ENCODE measurements at places on chromosomes 13 and 19.

DNA sequence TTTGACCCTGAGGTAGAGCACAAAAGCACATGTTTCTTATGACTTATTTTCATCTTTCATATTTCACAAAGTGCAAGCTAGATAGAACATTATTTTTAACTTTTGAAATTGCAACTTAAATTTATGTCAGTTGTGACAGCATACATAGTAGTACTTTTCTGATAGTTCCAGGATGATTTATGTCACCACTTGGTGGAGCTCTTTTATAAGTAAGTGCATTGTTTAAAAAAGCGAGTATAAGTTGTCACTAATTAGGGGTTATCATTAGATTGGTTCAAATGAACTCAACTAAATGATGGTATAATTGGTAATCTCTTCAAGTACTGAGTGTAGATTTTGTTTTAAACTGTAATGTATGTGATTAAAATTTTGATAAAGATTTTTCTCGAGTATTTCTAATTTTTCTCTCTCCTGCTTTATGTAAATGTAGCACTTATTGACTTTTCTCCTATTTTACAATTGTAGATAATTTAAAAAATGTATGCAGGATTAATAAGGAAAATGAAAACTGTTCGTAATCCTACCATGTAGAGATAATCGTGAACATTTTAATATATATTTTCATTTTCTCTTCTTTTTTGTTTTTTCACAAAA, 31.1 kb downstream of the RB1 start:
- DNase-seq, result no peak

DNA sequence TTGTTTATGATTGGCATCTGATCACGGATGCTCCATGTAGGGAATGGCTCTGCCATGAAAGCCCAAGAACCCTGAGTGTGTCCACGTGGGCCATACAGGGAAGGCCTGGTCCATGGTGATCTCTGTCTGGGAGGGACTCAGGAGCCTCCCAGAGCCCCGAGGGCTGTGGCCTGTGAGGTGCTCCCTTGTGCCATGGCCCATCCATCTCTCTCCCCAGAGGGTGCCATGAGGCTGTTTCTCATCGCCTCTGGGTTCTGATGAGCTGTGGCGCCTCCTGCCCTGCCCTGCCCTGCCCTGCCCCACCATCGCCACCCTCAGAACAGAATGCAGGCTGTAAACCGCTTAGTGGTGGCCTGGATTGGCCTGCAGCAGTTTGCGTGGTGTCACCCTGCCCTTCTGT, 83.1 kb downstream of the ATP11A start:
- no peak for DNase-seq

DNA sequence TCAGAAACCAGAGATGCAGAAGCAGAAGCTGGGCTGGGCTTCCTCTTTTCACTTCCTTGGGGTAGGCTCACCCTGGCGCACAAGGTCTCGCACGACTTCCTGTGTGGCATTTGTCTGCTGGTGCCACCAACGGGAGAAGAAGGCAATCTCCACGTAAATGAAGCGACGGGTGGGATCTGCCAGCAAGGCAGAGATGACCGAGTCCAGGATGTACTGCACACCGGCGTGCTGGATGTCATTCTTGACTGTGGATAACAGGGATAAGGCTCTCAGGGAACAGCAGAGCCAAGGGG, 1.3 kb downstream of the MAN2B1 start:
- peak; percentile 52 for DNase-seq

GRCh38 chr19:3203805-3204645, 18.3 kb downstream of the NCLN start:
- DNase-seq, result no peak

DNA sequence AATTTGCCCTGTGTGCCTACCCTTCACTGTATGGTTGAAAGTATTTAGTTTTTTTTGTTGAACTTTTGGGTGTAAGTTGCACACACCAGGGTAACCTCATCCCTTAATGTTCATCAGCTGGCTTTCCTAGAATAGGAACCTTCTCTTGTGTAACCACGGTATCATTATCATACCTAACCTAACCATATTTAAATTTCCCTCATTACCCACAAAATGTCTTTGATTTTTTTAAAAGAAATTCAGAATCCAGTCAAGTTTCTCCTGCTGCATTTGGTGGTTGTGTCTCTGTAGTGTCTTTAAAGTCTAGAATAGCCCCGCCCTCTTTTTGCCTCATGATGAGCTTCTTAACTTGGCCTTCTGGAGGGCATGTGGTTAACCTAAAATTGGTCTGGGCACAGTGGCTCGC, 80.3 kb downstream of the RYR1 start:
- no peak for DNase-seq

DNA sequence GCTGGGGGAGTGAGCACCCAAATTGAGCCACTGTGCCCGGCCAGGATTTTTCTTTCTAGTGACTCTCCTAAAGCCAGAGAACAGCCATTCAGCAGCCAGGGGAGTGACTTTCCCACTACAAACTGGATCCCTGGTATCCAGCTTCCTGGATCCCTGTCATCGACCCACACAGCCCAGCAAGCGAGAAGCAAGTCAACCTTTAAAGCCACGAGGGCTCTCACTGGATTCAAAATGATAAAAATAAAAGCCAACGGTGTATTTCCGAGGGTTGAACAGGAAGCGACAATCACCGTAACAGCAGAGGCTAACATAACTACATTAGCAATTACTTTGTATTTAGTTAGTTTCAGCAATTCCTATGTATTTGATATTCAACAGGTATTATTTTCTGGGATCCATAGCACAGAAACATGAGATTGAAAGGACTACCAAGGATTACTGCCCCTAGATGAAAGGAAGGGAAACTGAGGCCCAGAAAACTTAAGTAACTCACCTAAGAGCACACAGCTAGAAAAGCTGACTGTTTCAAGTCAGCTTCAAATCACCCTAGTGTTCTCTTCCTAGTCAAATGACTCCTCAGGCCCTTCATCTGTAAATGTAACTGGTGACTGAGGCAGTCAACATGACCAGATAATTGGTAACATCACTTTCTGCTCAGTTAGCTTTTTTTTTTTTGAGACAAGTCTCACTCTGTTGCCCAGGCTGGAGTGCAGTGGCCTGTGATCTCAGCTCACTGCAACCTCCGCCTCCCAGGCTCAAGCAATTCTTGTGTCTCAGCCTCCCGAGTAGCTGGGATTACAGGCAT, 2.7 kb downstream of the RFX1 start:
- DNase-seq, result no peak

- no peak for DNase-seq
Observed at GRCh38 chr19:24040621-24041020, 46.4 kb upstream of the ZNF254 start.

DNA sequence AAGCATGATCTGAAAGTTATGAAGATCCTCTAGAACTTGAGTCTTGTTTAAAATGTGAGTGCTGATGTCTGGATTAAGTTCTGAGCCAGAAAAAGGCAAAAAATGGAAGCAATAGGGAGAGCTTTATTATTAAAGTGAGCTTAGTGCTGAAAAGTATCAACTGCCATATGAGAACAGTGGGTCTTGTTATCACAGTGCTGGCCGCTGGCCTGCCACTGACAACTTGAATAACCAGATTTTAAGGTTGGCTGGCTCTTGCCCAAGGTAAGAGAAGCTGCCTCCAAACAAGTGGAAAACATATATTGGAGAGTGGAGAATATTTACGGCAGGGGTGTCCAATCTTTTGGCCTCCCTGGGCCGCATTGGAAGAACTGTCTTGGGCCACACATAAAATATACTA, 33.9 kb downstream of the NUFIP1 start:
- DNase-seq, result peak; percentile 21

DNA sequence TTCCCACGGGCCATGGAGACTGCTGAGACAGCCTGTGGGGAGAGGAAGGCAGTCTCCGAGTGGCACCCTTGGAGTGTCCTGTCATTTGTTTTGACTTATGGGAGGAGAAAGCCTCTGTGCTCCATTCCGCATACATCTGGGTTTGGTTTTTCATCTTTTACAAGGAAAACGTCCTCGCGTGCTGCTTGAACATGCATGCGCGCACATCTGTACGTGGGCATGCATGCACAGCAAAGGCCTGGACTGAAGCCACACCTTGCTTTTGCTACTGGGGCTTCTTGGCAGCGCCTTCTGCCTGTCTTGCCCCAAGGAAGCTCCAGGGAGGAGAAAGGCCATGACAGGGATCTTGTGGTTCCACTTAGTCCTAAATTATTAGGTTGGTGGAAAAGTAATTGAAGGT, 44.0 kb downstream of the SUGP2 start:
- no peak for DNase-seq

- no peak for DNase-seq
Observed at GRCh38 chr19:19207637-19208572, 3.9 kb upstream of the NCAN start.

GRCh38 chr19:32873247-32873959, 3.8 kb upstream of the SLC7A9 start:
- no peak for DNase-seq

- DNase-seq, result no peak
Observed at GRCh38 chr13:48652851-48653471, 768 bp upstream of the CYSLTR2 start.

DNA sequence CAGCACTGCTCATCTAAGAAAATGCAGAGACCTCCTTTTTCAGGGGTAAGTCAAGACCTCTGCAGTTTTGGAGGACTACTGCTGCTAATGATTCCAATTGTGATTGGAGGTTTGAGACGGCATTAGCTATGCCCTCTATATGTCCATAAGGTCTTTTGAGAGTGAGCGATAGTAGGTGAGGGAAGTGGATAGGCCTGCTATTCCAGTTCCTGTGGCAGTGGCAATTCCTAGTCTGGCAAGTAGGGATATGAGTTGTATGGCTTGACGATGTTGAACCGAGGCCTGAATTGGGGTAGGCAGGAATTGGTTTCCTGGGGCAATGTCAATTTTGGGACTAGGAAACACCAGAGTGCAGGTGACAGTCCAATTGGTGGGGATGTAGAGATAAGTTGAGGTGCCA, 913.1 kb upstream of the SLITRK5 start:
- no peak for DNase-seq

- peak; percentile 26 for DNase-seq
Observed at GRCh38 chr19:43624933-43625332, 5.5 kb upstream of the ZNF428 start.

GRCh38 chr13:113338451-113338850, 25.5 kb downstream of the GRTP1 start:
- no peak for DNase-seq

- no peak for DNase-seq
Observed at GRCh38 chr19:17806945-17807344, 12.0 kb downstream of the B3GNT3 start.

- DNase-seq, result no peak
Observed at GRCh38 chr13:73844986-73845385, 289.2 kb downstream of the KLF12 start.

All from mucosa of gallbladder (tissue), 1 donor.